Cardiac muscle cell (in vitro differentiated cells and primary cell): ENCODE measurements at places on chromosomes 1 and 21.

DNA sequence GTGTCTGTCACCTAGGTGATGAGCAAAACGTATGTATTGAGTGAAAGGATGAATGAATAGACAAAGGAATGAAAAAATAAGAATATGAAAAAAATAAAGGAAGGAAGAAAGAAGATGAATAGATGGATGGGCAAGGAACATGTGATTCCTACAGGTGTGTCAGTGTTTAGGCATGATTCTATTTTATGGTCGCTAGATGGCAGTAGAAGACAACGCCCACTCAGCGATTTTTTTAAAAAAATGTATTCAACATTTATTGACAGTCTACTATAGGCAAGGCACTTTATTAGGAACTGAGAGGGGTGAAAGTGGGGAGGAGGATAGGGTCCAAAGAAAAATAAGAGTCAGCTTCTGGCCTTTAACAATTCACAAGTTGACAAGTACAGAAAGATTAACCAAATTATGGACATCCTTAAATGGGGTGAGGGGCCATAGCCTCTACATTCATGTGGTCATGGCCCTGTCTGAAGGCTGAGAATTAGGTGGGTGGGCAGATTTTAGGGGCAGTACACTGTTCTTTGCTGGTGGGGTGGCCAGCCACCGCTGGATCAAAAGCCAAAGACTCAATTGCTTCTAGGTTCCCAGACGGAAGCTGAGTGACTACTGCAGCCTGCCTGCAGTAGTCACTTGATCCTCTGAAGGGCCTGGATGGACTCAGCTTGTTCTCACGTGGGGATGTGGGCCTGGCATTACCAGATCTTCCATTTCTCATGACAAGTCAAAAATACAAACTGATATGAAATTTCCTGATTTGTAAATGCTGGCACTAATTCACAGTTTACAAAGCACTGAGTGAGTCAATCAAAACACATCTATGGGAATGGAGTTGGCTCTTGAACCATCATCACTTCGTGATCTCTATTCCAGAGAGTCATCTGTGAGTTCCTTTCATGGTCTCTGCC is 83.9 kb downstream of the FASLG start:
- DNase-seq: peak; percentile 46

GRCh38 chr1:39450956-39451606 is 40.4 kb upstream of the BMP8A start:
- no peak for DNase-seq

GRCh38 chr1:45953934-45954847 is 150.8 kb downstream of the MAST2 start:
- peak; percentile 70 for DNase-seq

DNA sequence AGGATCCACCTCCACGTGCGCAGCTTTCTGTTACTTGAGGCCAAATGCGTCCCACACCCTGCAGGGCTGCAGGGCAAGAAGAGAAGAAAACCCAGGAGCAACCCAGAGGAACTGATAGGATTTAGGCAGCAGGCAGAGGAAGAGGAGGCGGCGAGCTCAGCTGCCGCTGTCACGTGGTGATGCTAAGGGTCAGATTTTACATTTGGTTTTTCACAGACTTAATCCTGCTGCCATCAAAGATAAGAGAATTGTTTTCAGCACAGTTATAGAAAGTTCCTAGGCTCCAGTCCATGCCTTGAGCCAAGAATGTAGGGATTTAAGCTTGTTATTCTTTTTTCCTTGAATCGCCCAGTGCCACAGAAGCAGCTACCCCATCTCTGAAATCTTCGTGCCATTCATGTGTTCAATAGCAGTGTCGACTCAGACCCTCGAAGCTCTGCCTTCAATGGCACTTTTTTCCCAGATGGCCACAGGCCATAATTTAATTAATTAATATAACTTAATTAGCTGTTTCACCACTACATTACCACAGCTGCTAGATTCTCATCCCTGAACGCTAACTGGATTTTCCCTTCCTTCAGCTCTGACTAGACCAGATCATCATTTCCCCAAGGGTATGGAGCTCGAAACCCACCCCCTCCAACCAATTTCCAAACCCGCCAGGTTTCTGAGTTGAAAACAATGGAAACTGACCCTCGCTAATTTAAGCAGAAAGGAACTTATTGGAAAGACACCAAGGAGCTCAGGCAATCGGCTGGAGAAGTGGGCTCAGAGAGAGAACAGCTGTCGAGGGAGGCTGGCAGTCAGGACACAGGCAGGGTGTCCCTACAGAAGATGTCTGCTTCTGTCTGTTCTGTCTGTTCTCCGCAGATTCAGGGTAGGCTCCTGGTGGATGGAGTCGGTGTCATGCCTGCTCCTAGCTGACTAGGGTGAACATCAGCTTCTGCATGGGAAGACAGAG is 36.2 kb downstream of the LDLRAP1 start:
- no peak for DNase-seq

GRCh38 chr1:59986516-59987310 is 60.1 kb upstream of the CYP2J2 start:
- no peak for DNase-seq

DNA sequence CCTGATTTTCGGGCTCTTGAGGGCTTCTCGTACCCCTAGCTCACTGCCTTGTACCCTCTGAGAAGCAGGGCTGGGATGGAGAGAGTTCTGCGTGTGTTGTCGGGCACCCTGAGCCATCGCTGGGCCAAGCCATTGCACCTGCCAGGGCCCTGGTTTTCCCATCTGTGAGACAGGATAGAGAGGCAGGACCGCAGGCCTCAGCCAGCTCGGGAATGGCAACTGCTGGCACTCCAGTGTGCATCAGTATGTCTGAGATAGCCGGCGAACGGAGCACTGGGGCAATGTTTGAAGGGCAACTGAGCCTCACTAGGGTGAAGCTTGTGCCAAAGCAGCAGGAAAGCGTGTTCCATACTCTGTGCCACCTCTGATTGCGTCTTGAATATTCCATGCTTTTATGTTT is 66.9 kb downstream of the TENT5C start:
- no peak for DNase-seq

- DNase-seq: no peak
Measured at GRCh38 chr1:203631946-203632345, 5.3 kb downstream of the ATP2B4 start.

DNA sequence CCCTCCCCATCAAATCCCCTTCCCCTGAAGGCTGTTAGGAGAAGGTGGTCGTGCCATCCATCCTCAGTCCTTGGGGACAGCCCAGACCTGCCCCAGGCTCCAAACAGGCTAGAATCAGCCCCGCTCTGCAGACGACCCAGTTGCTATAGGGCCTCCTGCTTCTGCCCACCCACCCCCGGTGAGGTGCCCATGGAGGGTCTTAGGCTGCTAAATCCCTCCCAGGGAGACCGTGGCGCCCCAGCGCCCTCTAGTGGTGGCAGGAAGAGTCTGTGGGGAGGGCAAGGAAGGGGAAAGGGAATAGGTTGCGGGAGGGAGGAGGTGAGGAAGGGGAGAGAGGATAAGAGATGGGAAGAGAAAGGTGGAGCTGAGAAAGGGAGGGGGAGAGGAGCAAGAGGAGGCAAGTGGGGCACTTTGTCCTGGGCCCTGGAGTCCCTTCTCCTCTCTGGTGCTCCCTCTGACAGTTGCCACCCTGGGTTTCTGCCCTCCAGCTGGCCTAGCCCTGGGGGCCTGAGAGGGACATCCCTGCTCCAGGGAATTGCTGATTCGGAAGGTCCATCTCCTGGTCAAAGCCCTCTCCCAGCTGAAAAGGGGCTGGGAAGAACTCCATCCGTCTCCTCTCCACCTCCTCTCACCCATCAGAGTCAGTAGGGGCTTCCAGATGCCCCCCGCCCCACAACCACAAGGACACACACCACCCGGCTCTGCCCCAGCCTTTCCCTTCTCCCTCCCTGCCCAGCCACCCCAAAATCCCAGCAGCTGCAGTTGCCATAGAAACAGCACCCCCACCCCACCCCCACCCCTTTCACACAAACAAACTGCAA is 55.4 kb downstream of the CAMK2N1 start:
- peak; percentile 70 for DNase-seq

DNA sequence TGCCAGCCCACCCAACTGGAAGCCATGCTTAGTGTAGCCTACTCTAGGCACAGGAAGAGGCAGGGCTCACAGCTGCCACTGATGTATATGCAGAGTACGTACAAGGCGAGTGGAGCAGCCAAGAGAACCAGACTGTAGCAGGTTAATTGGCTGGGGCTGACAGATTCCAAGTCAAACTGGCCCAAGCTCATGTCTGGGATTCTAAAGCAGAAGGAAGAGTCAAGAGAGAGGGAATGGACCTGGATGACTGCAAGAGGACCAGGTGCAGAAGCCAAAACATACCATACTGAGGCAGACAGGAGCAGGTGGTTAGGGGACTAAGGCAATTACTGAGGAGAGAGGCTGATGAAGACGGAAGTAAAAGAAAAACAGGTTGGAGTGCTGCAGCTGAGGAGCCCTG is 51.3 kb upstream of the LRRN2 start:
- no peak for DNase-seq
